ENCODE measurements at places on chromosomes 7 and 10.

DNA sequence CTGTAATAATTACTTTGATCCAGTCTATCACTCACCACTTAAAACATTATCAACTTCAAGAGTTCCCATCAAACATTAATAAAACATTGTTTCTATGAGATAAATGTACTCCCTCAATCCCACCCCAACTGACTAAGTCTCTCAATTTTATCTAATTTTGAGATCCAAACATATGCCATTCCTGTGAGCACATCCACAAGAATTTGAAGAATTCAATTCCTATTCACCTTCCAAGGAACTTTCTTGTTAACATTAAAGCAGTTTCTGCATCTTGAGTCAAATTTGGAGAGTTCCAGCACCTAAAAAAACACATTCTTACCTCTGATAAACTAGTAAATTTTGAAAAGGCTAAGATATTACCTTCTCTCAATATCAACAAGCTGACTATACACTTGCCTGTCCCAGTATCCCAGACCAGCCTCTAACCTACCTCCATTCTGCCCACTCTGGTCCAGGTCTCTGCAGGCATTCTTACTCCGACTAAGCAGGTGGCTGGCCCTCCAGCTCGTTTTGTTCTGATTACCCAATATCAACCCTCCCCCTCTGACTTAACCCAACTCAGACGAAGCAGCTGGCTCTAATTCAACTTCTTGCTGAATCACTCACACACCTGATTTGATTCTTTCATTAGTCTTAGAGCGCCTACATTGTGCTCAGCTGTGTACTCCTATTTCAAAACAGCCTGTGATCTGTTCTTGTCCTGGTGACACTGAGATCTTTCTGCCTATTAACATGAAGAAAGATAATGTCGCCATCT, 275.2 kb downstream of the IPMK start:
- no peak for DNase-seq

GRCh38 chr7:153859239-153859638, 193.0 kb upstream of the DPP6 start:
- DNase-seq = no peak

DNA sequence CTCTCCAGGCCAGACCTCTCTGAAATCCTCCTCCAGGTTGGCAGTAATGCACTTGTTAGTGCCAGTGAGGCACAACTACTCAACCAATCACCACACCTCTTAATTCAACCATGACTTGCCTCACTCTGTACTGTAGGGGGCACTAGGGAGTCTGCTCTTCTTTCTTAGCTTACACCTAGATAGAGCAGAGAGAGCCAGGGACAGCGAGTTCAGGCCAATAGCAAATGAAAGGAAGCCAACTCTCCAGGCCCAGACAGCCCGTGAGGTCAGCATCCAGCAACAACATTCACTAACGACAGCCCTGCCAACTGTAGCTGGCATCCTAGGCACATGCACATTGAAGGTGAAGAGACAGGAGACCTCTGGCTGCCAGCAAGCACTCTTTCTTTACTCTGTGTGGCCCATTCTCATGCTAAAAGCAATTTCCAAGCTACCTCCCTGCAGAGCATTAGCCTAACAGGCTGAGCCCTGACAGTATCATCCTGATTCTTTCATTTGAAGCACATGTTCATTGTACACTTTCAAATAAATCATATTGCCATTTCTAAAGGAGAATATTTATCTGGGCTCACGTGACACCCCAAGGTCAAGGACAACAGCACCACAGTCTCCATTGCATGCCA, 136.3 kb downstream of the DPY19L1 start:
- no peak for DNase-seq

DNA sequence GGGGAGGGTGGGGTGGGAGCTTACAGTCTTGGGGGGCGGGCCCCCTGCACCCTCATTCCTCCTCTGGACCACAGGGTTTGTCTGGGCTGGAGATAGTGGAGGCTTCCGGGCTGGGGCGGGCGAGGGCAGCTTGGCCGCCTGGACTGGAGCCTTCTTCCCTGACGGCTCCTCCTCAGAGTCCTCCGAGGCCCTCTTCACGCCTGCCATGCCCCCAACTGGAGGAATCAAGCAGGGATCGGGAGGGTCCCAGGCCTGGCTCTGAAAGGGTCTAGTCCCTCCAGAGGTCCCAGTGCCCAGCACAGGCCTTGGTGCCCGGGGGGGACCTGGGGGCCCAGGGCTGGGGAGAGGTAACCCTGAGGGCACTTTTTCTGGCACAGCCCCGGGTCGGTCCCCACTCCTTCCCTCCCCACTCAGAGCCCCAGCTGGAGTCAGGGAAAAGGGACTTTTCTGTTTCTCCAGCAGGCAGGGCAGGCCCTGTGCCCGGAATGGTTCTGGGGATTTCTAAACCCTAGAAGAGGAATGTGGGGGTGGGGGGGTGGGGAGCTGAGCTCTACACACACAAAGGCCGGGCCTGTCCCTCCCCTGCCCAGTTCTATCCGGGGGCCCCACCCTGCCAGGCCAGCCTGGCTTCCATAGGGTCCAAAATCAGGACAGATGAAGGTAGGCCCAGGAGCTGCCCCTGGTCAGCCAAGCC, 11.6 kb downstream of the MICALL2 start:
- DNase-seq = no peak

DNA sequence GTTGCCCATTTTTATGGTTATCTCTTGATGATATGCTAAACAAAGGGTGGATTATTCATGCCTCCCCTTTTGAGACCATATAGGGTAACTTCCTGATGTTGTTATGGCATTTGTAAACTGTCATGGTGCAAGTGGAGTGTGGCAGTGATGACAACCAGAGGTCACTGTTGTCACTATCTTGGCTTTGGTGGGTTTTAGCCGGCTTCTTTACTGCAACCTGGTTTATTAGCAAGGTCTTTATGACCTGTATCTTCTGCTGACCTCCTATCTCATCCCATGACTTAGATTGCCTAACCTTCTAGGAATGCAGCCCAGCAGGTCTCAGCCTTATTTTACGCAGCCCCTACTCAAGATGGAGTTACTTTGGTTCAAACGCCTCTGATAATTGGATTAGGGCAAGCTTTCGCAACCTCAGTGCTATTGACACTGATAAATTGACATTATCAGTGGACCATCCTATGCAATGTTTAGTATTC, 36.9 kb downstream of the BAG3 start:
- DNase-seq = no peak

DNA sequence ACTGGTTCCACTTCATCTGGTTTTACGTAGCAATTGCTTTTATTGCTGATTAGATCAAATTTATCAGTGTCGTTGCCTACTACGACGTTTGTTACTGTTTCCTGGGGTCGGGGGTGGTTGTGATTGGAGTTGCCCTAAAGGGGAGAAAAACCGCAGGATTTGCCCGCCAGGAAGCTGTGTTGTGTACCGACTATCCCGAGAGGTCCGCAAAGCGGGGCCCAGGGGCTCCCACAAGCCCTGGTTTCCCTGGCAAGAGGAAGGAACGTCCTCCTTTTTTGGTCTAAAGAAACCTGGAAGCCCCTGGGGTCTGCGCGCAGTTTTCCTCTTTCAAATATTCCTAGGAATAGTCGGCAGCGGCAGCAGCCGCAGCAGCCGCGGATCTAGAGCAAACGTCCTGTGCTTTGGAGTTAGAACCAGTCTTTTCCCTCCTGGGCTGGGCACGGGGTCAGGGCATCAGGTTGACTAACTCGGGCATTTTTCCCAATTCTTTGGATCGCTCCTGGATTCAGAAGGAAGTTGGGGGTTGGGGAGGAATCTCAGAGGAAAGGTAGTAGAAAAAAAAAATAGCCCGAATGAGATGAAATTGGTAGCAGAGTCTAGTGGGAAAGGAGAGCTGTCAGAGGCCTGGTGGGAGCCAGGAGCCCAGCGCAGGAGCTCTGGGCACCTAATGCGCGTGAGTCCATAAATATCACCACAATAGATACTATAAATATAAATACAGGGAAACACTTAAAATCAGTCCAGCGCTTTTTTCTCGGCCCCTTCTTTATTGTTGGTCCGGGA, 4.6 kb downstream of the VAX1 start:
- DNase-seq = no peak

DNA sequence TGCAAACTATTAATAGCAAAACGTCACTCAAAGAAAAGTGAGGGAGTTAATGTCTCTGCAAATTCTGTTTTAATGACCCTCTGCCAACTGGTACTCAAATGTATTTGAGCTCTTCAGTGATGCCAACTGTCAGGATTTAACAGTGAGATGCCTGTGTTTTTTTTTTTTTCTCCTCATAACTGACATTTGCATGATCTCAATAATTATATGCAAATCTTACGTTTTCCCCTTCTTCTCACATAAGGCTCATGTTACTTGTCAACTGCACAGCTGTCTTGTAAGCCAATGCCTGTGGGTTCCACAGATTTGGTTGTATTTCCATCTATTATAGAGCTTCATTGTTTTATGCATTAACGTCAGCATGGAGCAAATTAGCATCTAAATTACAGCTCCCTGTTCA, 38.2 kb downstream of the PPP1R3A start:
- no peak for DNase-seq

DNA sequence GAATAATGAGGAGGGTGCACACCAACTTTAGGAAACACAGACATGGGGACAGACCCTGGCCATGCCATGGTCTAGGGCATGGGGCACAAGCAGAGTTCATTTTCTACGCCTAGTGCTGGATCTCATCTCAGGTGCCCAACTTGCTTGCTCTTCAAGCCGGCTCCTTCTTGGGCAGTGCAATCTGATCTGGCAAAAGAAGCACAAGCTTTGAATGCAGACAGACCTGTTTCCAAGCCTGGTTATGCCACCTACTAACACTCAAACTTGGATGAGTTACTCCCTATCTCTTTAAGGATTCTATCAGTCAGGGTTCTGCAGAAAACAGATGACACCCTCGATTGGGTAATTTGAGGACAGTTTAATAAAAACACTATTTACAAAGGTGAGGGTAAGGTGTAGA, 34.9 kb upstream of the WAPL start:
- no peak for DNase-seq

DNA sequence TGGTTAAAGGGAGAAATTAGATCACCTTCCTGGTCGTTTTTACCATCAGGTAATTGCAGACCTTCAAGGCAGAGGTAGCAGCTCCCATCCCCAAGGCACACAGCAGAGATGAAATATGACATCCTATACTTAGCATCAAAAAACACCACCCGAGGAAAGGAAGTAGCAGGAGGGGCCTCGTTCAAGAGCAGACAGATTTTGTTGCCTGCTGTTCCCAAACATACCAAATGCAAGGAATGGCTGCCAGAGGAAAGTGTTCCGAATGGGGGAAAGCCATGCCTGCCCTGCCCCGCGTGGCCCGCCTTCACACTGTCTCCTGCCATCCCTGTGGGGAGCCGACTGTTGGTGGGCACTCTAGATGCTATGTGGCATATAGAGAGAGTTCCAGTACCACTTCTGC, 18.0 kb downstream of the FKBP6 start:
- no peak for DNase-seq
